Osteoblast (primary cell): ENCODE measurements at places on chromosomes 7 and 10. TPM values are rescaled to one million over a fixed set of nuclear protein-coding genes. Genes with fewer than 3 reads are reported as not detected.

The PTPN20 gene
- total RNA-seq: 8.0 and 9.1 TPM in 2 replicates

The PALS2 gene
- total RNA-seq: 53.3 and 63.3 TPM in 2 replicates

The HECW1 gene
- 2.9 and 6.5 TPM in 2 replicates for total RNA-seq

The SLC29A4 gene
- total RNA-seq: 0.88 and 1.1 TPM in 2 replicates

The LARP4B gene
- total RNA-seq: 44.5 and 46.0 TPM in 2 replicates

The KDM7A gene
- total RNA-seq: 12.4 and 13.4 TPM in 2 replicates

The UCN3 gene
- total RNA-seq: not detected in 2 replicates

The ITPRID1 gene
- not detected in 2 replicates for total RNA-seq

The IFIT1B gene
- not detected in 2 replicates for total RNA-seq

The CTTNBP2 gene
- total RNA-seq: 1.1 and 2.9 TPM in 2 replicates

The EPHA1 gene
- not detected in 2 replicates for total RNA-seq

The NME8 gene
- total RNA-seq: not detected in 2 replicates

The SRRM3 gene
- 0.29 and 0.36 TPM in 2 replicates for total RNA-seq

The DRGX gene
- under 0.01 TPM in 1 of 2 replicates, not detected in the other for total RNA-seq

The C10orf62 gene
- total RNA-seq: 0.29 and 0.36 TPM in 2 replicates

The ARID5B gene
- 88.4 and 94.1 TPM in 2 replicates for total RNA-seq

The PHKG1 gene
- 1.8 and 2.1 TPM in 2 replicates for total RNA-seq

The GPR158 gene
- under 0.01 TPM in 2 replicates for total RNA-seq

The MKLN1 gene
- total RNA-seq: 49.8 and 52.8 TPM in 2 replicates

The RBP3 gene
- total RNA-seq: not detected in 2 replicates

The HPSE2 gene
- not detected in 2 replicates for total RNA-seq

The ABCA13 gene
- 3.6 and 4.4 TPM in 2 replicates for total RNA-seq

The TRPV6 gene
- total RNA-seq: not detected in 2 replicates
